NCI-H1930 (cell line): ENCODE measurements at places on chromosomes 3 and 15.
A peak's percentile ranks its signal among the peaks of the same experiment; 100 is the strongest.

- no peak for DNase-seq
Measured at GRCh38 chr3:150733936-150734794, 28.8 kb downstream of the SIAH2 start.

- DNase-seq: no peak
Measured at GRCh38 chr15:31444844-31445243, 118.2 kb downstream of the KLF13 start.

- no peak for DNase-seq
Measured at GRCh38 chr3:142218703-142219102, 6.7 kb downstream of the GK5 start.

DNA sequence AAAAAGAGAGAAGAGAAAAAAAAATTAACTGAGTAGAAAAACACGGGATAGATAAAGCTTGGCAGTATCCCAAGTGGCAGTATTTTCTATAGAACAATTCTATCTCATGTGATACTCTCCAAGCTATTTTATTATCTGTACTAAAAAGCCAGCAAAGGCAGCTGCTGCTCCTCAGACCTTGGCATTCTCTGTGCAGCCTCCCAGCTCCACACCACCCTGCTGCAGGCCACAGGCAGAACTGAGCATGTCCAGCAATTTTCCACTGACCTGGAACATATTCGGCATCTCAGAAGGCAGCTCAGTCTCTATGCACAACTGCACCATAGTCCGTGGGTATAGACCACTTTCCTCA, 1161.4 kb downstream of the IGSF11 start:
- DNase-seq: no peak

DNA sequence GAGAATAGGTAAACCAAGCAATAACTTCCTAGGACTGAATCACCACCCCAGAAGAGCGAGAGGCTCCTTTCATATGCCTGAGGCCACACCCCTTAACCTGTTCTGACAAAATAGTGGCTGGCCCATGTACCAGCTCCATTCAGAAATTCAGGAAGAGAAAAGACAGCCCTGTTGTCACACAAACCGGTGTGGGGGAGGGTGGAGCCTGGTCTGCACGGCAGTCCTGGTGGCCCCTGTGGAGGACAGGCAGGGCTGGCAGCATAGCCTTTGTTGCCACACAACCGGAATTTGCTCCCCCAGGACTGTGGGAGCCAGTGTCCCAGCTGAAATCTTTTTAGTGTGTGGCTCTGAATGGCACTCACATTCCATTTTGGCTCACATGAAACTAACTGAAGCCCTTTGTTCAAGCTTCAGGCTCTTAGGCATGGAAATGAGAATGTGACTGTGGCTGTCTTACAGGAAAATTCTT, 23.8 kb downstream of the RLBP1 start:
- no peak for DNase-seq

- no peak for DNase-seq
Measured at GRCh38 chr3:188269040-188269439, 115.1 kb downstream of the LPP start.

GRCh38 chr3:19267040-19267439, 118.7 kb downstream of the KCNH8 start:
- DNase-seq: no peak

- DNase-seq: no peak
Measured at GRCh38 chr3:13018561-13019242, 54.5 kb downstream of the IQSEC1 start.

DNA sequence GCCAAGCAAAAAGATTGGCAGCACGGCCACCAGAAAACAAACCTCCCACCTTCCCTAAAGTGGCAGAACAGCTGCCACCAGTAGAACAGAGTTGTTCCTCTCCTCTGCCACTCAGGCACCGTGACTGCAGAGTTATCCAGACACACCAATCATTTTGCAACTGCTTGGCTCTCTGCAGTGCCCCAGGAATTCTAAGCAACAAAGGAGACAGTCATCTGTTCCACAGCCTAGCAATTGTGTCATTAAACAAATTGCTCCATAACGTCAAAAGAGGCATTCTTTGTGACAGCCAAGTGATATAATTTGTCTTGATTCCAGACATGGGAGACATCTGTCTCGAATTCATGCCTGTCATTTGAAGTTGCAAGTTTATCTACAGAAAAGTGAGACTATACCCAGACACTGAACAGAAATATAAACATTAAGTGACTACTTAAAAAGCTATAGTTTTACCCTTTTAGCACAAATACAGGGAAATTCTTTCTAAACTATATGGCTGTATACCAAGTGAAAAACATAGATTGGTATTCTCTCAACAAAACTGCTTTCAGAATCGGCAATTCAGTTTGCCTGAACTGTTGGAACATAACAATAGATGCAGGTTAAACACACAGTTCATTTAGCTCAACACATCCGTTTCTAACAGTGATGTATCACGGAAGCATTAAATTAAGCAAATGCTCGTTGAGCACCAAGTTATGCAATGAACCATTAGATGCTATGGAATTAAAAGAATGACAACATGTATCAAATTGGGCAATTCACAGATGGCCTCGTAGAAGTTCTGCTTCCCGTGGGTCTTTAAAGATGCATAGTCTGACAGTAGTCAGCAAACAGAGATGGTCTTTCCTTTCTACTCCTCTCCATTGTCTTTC, 281.3 kb downstream of the FGF12 start:
- peak; percentile 23 for DNase-seq

DNA sequence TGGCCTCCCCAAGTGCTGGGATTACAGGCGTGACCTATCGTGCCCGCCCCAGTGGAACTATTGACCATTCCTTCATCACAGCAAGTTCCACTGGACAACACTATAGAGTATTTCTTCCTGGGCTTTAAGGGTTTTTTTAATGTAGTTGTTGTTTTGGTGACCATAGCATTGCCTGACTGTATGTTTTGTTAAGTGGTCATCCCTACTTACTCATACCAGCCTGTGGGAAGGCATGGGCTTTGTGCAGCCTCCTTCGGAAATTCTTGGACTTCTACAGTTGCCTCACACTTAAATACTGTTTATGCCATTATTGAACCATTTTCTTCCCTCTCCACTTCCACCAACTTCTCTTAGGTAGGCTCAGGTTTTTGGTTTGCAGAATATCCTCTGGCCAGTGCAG, 19.9 kb upstream of the ALPK3 start:
- no peak for DNase-seq

DNA sequence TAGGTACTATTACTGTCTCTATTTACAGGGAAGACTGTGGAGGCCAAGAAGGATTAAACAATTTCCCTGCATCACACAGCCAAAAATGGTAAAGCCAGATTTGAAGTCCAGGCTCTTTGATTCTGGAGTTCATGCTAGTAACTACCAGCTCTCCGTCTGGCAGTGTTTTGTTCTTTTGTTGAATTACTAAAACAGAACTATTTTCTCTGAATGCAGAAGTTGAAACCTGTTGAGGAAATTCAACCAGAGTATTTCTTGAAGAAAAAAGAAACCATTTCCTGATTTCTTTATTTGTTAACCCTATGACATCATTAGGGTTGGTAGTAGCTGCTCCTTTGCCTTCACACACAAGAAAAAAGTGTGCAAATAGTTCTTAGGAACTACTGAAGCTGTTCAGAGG, 34.3 kb downstream of the CRTC3 start:
- DNase-seq: no peak

DNA sequence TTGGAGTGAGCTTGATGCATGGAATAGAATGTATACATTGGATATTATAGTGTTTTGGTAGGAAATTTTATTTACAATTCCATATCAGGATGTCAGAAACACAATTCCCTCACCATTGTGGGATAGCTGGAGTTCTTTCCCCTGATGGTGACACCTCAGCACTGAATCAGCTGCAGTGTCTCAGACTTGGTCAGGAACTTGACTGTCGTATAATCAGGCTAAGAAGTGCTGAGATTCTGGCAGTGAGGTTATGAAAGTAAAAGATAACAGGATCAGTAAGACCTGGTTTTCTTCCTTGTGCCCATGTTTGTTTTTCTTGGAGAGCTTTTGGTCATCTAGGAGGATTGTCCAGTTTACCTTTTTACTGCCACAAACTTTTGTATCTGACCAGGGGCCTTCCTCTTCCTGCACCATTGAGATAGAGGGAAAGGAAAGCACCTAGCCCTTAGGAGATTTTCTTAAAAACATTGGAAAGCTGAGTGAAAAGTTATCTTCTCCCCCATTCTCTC, 27.3 kb upstream of the ST3GAL6 start:
- no peak for DNase-seq

DNA sequence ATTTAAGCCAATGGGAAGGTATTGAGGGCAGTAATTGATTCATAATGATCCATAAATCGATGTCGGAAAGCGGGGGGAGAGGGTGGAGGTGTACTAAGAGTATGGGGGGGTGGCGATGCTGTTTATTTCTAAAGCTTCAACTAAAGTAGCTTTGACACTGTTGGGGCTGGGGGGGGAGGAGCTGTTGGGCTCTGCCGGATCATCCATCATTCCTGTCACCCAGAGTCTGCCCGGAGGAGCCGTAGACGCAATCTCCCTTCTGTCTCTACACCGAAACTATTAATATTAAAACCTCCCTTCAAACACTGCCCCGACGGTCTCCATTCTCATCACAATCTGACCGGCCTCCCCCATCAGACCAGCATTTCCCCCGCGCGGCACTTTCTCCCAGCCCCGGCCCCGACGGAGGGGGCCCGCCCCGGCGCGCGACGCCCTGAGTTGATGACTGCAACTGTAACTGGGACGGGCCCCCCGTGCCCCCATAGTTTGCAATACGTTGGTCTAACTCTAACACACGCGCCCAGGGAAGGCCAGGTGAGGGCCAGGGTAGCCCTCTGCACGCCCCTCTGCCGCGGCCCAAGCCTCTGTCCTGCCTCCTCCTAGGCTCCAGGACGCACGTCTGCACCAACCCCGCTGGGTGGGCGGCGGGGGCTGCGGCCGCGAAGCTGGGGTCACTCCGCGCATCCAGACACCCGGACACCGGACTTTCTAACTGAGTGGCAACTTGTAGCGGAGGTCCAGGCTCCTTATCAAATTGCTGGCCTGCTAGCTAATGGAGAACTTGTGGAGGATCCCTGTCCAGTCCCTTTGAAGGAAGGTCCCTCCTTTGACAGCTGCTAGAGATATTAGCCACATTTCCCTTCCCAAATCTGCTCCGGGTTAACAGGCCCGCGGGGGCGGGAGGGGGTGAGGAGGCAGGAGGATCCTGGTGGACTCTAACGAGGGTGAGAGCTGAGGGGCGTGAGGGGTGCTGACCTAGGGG, 212.0 kb downstream of the MEIS2 start:
- no peak for DNase-seq

- no peak for DNase-seq
Measured at GRCh38 chr3:51585197-51585596, 46.7 kb downstream of the RAD54L2 start.

DNA sequence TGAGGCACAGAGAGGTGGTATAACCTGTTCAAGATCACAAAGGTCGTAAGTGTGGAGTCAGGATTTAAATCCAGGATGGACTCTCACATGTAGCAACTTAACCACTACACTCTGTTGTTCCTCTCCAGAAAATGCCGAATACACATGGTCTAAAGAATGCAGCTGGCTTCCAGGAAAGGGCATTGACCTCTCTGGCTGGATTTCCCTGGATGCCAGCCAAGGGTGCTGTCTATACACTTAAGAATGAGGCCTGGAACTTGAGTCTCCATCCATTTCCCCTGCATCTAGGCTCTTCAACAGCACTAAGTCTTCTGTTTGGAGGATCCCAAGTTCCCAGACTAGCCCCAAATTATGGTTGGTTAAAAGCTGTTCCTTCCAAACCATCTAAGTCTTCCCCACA, 60.5 kb downstream of the CERS3 start:
- DNase-seq: no peak

DNA sequence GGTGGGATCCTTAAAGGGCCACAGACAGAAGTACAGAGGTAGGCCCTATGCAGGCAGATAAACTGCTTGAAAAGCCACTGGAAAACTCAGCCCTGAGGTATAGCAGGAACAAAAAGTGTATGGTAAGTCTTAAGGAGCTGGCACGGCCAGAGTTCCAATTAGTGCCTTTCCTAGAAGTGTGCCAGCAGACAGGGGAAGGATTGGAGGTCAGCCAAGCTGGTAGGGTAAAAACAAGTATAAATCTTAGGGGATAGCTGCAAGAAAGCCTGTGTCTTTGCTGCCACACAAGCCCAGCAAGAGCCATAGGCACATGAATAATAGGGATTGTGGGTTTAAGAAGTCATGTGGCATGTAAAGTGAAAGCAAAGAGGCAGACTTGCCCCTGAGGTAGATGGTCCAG, 582.5 kb downstream of the PLOD2 start:
- no peak for DNase-seq
